ENCODE measurements at places on chromosomes 13 and 19. TPM values are rescaled to one million over a fixed set of nuclear protein-coding genes. Genes with fewer than 3 reads are reported as not detected.

The ZNF573 gene
- total RNA-seq = 4.4 TPM

The TNFSF11 gene
- not detected for total RNA-seq

The MUC16 gene
- under 0.01 TPM for total RNA-seq

The THSD1 gene
- 0.07 TPM for total RNA-seq

The SHISA2 gene
- total RNA-seq = 0.72 TPM

The PLPPR3 gene
- total RNA-seq = 3.0 TPM

The CNMD gene
- total RNA-seq = not detected

GRCh38 chr13:51457086-51457815 lies 4.4 kb upstream of the INTS6 start:
- DNase-seq = no peak

DNA sequence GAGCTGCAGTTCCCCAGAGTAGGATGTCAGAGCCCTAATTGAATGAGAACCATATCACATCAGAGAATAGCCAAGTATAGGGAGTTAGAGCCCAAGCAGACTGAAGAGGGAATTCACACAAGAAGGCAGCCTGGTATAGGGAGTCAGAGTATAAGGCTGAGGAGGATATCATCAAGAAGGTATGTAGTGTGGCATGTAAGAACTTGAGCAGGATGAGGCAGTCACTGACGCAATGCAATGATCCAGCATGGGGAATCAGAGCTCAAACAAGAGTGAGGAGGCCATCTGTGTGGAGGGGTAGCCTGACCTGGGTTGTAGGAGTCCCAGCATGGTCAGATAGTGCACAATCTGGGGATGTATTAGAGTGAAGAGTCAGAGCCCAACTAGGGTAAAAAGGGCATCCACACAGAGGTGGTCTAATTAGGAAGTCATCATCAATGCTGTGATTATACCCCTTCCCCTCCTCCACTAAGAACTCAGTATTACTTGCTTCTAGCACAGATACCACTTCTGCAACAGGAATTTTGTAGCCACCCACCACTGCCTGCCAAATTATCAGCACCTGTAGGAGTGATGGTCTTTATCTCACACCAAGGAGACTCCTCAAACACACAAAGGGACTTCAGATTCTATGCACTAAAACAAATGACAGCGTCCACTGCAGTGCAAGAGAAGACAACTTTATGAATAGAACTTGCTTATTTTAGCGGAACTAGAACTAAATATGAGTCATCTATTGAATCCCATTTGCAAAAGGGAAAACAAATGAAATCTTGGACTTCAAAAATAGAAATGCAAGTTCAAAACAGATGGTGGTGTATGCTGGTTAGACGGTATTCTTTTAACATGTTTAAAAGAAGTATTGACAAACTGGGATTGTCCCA lies 107.2 kb downstream of the FNDC3A start:
- DNase-seq = no peak

DNA sequence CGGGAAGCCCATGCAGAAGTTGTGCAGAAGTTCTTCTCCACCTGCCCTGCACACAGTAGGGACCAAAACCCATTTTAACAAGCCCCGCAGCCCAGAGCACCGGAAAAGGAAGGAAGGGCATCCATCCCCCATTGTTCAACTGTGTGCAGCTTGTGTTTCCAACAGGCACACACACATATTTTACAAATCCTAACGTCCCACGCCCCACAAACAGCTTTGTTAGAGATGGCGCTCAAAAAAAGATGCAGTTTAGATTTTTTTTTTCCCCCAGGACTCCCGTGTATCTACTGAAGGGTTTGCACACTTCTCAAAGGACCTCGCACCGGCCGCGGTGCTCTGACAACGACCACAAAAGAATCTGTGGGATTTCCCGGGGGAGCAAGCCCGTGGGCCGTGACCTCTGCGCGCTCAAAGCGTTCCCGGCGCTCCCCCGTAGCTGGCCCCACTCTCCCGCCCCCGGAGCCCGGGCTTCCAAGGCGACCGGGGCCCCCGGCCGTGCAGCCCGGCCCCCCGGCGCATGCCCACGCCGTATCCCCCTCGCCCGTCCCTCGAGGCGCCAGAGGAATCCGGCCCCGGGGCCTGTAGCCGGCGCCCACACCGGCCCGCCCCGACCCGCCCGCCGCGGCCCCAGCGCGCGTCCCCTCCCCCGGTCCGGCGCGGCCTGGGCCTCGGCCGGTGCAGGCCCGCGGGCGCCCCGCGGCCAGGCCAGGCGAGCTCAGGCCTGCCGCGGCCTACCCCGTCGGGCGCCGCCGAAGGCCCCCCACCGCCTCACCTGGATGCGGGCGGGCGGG lies 523 bp downstream of the ELAVL1 start:
- DNase-seq = no peak

DNA sequence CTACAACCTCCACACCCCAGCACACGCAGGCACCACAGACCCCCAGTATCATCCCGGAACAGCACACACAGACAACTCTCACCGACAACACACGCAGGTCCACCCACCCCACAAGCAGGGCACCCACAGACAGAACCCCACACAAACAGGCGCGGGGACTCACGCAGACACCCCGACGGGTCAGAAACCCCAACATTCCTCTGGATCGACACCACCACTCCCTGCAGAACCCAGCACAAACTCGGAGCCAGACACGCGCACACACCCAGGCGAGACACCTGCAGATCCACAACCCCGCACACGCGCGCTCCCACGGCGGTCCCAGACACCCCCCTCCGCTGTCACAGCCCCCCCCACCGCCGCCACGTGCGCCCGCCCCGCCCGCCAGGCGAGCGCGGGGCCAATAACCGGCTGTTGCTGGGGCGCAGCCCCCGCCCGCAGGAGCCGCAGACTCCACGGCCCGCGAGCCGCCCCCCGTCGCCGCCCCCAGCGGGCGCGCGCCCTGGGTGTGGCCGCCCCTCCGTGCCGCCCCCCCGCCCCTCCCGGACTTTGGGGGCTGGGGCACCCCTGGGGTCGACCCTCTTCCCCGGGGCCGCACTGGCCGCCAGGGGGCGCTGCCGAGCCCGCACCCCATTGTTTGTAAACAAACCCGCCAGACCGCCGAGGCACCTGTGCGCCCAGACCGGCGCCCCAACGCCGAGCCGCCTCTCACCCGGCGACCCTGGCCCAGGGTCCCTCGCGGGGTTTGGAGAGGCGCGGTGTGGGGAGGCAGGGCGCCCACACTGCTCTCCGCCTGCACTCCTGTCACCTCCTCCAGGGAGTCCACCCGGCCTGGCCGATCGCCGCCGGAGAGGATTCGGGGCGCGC lies 712 bp downstream of the BBC3 start:
- no peak for DNase-seq

DNA sequence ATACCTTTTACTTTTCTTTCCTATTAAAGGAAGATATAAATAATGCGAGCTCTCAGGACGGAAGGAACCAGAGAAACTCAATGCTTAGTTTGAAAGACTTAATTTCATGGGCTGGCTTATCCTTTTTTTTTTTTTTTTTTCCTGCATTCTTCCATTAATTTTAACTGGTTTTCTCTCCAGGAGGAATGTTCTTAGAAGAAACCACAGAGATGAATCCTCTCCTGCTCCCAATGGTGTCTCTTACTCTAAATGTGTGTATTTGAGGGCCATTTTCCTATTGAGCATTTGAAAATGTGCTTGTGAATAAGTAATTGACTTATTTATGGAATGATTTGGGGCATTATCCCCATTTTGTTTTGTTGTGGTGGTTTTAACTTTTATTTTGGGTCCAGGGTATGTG lies 494.9 kb downstream of the FOXO1 start:
- DNase-seq = no peak

DNA sequence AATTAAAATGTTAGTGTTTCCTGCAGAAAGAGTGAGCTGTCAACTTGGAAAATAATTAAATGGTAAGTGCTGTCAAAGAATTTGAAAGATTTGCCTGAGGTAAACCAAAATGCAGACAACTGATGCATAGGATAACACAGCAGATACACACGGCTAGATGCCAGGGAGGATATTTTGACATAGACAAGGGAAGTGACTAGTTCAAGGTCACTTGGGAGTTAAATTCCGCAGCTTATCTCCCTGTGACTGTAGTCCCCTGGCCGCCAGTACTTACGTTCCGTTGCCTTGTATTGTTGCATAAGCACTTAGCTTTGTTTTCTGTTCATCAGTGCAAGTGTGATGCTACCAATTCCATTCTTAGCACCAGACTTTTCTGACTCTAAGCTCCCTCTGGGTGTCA lies 247.3 kb upstream of the MAB21L1 start:
- DNase-seq = peak; percentile 21

GRCh38 chr19:54673222-54673621 lies 10.4 kb downstream of the LILRB4 start:
- DNase-seq = no peak

DNA sequence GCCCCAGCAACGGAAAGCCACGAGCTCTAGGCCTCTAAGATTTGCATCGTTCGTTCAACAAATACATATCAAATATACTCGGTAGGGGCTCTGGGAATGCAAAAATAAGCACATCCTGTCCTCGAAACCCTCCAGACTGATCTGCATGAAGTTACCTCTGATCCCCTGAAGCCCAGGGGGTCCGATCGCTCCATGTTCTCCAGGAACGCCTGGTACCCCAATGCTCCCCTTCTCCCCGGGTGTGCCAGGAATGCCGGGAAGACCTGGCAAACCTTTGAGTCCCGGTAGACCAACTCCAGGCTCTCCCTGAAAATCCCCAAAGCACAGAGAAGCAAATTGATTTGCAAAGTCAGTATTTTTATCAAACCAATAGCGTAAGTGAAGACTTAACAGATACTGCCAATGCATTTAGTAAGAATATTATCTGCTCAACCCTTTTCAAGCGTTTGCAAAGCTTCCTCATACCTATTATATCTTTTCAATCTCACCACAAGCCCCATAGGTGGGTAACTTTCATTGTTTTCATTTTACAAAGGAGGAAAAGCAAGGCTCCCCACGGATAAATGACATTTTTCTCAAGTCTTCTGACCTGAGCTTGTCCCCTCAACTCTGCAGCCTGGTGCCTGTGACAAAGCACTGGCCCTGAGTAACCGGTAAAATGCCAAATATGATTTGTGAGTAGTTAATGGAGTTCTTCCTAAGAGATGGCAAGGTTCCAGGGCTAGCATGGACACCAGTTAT lies 127.7 kb downstream of the COL4A1 start:
- DNase-seq = no peak

GRCh38 chr19:23075031-23075733 lies 41.6 kb upstream of the ZNF730 start:
- DNase-seq = no peak

GRCh38 chr19:4493929-4494690 lies 22.0 kb downstream of the HDGFL2 start:
- DNase-seq = no peak

DNA sequence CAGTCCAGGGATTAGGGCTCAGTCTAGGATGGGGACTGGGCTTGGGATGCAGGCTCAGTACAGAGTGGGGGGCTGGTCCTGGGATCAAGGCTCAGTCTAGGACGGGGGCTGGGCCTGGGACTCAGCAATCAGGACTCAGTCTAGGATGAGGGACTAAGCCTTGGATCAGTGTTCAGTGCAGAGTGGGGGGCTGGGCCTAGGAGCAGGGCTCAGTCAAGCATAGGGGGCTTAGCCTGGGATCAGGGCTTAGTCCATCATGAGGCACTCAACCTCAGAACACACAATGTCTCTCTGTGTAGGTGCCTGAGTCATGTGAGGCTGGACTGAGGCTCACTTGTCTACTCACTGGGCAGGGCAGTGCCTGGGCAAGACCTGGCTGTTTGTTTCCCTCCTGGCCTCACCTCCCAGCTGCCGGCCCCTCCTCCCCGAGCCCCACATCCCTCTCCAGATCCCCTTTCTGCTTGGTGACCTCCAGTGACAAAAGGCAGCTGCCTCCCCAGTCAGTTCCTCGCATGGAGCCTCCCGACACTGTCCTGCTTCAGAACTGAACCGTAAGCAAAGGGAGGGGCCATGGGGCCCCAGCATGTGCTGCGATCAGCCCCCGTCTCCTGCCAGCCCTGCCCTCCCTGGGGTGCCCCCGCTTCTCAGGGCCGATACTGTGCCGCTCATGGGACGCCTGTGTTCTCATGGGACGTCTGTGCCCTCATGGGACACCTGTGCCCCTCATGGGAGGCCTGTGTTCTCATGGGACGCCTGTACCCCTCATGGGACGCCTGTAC lies 6.5 kb upstream of the S1PR4 start:
- no peak for DNase-seq

DNA sequence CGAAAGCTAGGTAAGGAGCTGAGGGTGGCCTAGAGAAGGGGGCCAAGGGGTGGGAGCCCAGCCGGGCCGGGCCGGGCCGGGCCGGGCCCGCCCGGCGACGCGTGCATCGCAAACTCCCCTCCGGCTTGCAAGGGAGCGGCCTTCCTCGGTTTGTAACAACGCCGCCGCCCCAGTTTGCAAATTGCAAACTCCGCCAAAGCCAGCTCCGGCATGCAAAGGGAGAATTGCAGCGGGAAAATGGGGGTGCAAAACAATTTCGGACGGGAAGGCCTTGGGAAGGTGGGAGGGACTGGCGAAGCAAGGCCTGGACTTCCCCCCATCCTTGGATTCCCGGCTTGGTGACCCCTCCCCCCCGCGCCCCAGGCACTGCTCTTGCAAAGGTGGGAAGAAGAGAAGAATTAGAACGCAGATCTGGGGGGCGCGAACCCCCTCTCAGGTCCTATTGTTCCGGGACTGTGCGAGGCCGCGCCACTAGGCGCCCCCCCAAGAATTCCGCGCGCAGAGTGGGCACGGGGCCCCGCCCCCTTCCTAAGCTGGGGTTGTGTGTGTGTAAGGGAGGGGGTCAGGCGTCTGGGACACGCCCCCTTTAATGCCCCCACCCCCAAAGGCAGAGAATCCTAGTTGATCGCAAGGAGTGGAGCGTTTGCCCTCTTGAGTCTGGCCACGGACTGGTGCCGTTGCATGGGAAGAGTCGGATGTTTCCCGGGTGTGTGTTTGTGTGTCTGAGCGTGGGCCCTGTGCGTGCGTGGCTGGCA lies 926 bp downstream of the PRR12 start:
- DNase-seq = no peak

- DNase-seq = no peak
Measured at GRCh38 chr13:114135731-114136171, 3.3 kb upstream of the RASA3 start.

DNA sequence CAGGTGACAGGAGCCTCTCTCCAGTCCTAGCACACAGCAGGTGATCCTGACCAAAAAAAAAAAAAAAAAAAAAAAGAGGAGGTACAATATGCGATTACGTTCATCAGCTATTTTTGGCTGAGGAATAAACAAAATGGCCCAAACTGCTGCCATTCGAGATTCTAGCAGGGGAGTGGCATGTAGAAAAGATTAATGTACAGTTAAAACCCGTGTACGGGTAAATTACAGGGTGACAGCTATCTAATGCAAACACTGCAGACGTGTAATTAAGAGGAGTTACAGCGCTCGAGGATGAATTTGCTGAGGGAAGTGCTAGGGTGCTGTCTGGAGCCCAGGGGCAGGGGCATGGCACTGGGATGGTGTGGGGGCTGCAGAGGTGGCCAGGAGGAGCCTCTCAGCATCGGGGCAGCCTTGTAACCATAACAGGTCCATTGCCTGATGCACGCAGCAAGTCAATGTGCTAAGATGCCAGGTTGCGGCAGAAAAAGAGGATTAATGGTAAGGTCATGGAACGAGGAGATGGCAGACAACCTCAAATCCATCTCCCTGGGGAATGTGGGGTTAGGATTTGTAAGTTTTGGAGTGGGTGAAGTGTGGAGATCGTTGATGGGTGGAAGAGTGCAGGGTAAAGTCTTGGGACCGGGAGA lies 17.4 kb downstream of the CHST8 start:
- no peak for DNase-seq

- no peak for DNase-seq
Measured at GRCh38 chr13:44540761-44541434, 35.2 kb downstream of the TSC22D1 start.

GRCh38 chr13:30819136-30819888 lies 84.0 kb downstream of the ALOX5AP start:
- no peak for DNase-seq
